Naive thymus-derived CD4-positive, alpha-beta T cell (primary cell): ENCODE measurements at places on chromosomes 5 and 9. TPM values are rescaled to one million over a fixed set of nuclear protein-coding genes. Genes with fewer than 3 reads are reported as not detected.

DNA sequence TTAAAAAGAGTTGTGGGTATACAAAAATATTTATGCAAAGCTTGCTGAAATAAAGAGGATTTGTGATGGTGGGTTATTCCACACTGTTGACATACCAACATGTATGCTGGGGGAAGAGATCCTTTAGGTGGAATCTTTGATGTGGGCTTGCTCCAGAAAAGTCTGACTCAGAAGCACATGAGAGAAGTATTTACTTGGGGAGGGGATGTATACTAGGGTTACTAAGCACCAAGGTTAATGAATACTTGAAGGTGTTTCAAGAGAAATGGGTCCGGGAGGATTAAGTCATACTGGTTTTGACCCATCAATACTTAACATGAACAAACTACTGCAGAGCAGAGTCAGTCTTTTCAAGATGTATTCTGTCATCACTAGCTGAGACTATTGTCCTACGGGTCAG is 316.4 kb upstream of the GRIN3A start:
- DNase-seq: no peak

Gene GFI1B
- total RNA-seq: 2.7 TPM

Gene ZSWIM6
- total RNA-seq: 18.5 TPM

- DNase-seq: no peak
Observed at GRCh38 chr5:978693-979092, 29.9 kb upstream of the NKD2 start.

DNA sequence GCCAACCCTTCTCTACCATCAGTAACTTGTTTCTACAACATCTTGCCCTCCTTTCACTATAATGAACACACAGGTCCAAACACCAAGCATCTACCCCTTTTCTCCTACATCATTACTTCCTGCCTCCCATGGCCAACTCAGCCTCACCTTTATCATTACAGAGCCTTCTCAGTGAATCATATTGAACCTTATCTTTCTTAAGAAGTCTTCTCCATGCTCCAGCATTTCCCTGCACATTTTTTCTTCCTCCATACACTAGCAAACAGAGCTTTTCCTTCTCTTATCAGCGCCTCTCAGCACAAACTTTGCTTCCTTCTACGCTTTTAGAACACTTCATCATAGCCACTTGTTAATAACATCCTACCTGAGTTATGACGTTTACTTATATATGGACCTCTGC is 148.2 kb downstream of the ARL15 start:
- no peak for DNase-seq
